ENCODE measurements at places on chromosomes 2 and 18.

- DNase-seq = peak; percentile 15
Measured at GRCh38 chr2:230441227-230441897, 25.4 kb downstream of the SP100 start.

DNA sequence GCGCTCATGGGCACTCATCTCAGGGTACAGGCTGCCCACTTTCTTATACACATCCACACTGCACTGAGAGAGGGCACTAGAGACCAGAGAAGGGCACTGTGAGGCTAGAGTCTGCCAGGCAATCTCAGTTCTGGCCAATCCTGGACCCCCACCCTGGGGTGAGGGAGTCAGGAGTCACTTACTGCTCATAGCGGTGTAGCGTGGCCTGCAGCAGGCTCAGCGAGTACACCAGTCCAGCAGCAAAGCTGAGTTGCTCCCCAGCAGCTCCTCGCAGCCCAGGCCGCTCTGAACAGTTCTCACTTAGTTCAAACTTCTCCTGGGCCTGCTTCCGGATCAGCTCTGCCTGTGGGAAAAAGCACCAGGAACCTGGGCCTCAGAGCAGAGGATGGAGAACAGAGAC is 12.3 kb downstream of the DCTN1 start:
- DNase-seq = no peak

- no peak for DNase-seq
Measured at GRCh38 chr2:12762976-12763375, 46.2 kb downstream of the TRIB2 start.

GRCh38 chr2:177326005-177326404 is 61.5 kb upstream of the NFE2L2 start:
- DNase-seq = no peak

DNA sequence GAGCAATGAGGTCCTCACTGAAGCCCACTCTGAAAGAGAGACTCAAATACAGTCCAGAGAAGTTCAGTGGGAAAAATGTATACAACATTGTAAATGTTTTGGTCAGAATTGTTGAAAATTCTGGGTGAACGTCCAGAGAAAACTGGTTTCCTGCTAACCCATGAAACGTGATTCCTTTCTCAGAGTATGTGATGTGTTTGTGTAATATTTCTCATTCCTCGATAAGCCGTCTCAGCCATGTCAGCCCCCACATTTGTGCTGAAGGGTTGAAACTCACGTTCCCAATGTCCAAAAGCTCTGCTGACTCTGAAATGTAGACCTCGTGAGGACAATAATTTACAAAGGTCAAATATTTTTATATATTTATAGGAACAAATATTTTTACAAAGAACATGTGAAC is 51.6 kb downstream of the BMP10 start:
- DNase-seq = no peak

DNA sequence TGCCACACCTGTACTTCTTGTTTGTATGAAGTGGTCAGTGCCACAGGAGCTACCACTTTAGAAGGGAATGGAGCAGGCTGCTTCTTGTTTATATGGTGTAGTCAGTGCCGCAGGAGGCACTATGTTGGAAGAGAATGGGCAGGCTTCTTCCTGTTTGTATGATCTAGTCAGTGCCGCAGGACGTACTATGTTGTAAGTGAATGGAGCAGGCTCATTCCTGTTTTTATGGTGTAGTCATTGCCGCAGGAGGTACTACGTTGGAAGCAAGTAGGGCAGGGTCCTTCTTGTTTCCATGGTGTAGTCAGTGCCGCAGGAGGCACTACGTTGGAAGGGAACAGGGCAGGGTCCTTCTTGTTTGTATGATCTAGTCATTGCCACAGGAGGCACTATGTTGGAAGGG is 27.3 kb downstream of the TPO start:
- no peak for DNase-seq

- no peak for DNase-seq
Measured at GRCh38 chr2:227849906-227850305, 21.5 kb upstream of the DAW1 start.

GRCh38 chr2:205721057-205721449 is 38.8 kb downstream of the NRP2 start:
- no peak for DNase-seq

DNA sequence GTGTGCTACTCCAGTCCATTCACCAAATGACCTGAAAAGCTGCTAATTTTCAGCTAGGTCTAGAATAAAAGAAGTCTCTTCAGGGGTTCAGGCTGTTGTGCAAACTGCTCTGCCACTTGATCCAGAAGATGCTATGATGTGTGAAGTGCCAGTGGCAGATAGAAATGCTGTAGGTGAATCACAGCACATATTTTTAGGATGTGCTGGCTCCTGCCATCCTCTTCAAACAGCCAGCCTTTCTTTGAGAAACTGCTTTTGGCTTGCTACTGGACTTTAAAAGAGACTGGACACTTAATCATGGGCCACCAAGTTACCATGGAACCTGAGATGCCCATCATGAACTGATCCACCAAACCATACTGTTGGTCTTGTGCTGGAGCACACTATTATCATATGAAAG is 322.1 kb downstream of the EN1 start:
- no peak for DNase-seq

All from stimulated activated CD4-positive, alpha-beta T cell treated with anti-CD3 and anti-CD28 coated beads, Interleukin-1b, Interleukin-23, amount 100 ng/mL, for 1 hour (primary cell).